ENCODE measurements at places on chromosomes 6 and 20.

DNA sequence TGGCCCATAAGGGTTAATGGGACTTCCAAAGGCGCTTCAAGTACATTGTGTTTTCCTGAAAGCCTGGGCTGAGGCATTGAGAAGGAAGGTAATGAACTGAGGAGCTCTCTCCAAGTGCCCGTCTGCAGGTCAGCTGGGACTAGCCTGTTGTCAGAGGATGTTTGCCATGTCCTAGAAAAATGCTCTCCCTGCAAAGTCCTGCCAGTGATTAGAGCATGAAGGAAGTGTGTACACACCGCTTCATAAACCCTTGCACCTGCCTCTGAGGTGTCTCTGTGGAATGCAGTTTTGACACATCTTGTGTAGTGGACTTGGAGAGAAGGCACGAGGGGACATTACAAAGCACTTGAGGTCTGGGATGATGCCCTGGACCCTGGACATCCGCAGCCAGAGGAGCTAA lies 506.7 kb downstream of the KIF16B start:
- DNase-seq: no peak

- DNase-seq: peak; percentile 68
These were observed 45.3 kb downstream of the SMLR1 start for GRCh38 chr6:130872250-130873095.

GRCh38 chr6:111837641-111838500 lies 35.4 kb downstream of the FYN start:
- no peak for DNase-seq

- DNase-seq: peak; percentile 82
These were observed 73.1 kb downstream of the OR2B2 start for GRCh38 chr6:27838945-27839625.

- no peak for DNase-seq
These were observed 100.3 kb downstream of the EDN3 start for GRCh38 chr20:59400708-59401107.

DNA sequence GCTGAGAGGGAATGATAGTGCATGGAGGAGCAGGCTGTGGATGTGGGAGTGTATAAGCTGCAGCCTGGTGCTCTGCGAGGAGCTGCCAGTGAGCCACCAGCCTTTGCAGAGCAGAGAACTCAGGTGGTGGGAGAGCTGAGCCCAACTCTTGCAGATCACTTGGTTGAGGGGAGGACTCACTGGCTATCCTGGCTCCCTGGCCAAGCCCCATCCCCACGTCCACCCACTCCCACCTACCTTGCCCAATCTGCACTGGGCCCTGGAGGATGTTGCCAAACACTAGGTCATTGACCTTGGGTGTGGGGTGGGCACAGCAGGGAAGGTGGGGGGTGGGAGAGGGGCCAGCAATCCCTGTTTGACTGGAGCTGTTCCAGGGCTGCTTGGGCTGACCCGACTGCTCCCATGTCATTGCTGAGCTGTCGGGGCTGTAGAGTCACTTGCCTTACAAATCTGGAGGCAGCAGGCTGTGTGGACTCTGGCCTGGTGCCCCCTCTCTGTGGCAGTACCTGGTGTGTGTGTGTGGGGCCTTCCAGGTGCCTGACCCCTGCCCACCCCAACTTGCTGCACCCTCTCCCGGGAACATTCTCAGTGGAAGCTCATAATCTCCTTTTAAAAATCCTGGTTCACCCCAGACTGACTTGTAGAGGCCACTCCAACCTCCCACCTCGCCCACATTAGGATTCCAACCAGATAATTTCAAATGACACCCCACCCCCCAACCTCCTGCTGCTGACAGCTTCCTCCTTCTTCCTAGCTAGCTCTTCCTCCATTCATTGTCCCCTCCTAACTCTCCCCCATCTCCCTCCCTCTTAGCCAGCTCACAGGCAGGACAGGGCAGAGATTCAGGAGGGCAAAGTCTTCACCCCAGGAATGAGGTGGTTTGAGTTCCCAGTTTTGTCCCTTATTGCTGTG lies 162.3 kb downstream of the MRPL14 start:
- DNase-seq: no peak
